ENCODE measurements at places on chromosomes 5 and 9.

GRCh38 chr5:88944751-88945531 lies 62.0 kb upstream of the MEF2C start:
- no peak for DNase-seq

- DNase-seq, result no peak
Observed at GRCh38 chr9:99445920-99446319, 223.8 kb downstream of the SEC61B start.

DNA sequence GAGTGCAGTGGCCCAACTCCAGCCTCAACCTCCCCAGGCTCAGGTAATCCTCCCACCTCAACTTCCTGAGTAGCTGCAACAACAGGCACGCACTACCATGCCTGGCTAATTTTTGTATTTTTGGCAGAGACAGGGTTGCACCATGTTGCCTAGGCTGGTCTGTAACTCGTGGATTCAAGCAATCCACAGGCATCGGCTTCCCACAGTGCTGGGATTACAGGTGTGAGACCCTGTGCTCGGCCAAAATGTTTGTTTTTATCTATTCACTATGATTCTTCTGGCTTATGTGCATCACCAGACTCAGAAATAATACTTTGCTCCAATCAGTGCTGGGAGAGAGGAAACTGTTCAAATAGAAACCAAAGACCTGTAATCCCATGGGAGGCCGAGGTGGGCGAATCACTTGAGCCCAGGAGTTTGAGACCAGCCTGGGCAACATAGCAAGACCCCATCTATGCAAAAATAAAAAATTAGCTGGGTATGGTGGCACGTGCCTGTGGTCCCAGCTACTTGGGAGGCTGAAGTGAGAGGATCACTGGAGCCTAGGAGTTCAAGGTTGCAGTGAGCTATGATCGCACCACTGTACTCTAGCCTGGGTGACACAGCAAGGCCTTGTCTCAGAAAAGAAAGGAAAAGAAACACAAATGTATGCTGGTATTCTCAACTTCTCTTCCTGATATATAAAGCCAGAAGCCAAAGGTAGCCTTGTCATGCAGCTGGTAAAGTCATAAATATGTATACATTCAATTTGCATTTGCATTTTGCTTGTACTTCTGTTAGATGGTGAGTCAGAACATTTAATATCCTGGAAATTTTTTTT lies 4.5 kb downstream of the PIP5K1B start:
- no peak for DNase-seq

GRCh38 chr9:119284118-119284517 lies 85.1 kb downstream of the BRINP1 start:
- DNase-seq, result no peak

- DNase-seq, result no peak
Observed at GRCh38 chr9:26951794-26952193, 4.4 kb upstream of the IFT74 start.

- no peak for DNase-seq
Observed at GRCh38 chr9:136567651-136568287, 21.9 kb upstream of the NOTCH1 start.

GRCh38 chr5:1975898-1976765 lies 93.4 kb upstream of the IRX4 start:
- no peak for DNase-seq

DNA sequence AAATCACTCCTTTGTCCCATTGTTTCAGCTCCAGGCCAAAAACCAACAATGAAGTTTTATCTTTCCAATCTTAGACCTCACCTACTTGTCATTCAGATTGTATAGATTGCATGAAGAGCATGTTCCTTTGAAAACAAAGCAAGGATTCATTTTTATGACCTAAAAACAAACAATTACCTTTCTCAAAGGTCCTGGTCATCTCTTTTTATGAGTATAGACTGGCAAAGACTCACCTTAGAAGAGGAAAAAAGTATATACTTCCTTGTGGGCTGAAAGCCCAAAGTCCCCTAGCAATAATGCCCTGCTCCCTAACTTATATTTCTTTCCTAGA lies 28.4 kb upstream of the TLE1 start:
- no peak for DNase-seq

DNA sequence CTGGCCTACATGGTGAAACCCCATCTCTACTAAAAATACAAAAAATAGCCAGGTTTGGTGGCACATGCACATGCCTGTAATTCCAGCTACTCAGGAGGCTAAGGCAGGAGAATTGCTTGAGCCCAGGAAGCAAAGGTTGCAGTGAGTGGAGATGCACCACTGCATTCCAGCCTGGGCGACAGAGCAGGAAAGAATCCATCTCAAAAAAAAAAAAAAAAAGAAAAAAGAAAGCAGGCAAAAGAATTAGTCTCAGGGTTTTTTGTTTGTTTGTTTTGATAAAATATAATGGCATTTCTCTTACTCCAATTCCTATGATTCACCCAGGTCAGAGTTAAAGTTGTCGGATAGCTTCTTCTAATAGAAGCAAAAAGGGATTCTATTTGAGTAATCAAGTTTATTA lies 67.0 kb upstream of the ATG10 start:
- DNase-seq, result no peak

DNA sequence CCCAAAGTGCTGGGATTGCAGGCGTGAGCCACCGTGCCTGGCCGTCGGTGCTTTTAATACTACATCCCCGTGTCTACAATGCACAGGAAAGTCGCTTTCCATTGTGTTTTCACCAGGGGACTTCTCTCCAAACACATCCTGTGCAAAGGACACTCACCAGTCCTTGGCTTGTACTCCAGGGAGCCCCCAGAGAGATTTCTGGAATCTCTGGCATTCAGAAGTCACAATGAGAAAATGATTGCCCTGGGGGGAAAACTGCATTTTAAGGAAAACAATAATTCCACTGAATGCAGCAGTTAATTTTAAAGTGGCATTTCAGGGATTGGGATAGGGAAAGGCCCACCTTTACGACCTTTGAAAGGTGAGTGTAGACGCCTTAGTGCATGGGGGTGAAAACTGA lies 112.0 kb downstream of the ADAMTS16 start:
- DNase-seq, result no peak

- DNase-seq, result no peak
Observed at GRCh38 chr5:179226696-179227095, 118.6 kb downstream of the ADAMTS2 start.

DNA sequence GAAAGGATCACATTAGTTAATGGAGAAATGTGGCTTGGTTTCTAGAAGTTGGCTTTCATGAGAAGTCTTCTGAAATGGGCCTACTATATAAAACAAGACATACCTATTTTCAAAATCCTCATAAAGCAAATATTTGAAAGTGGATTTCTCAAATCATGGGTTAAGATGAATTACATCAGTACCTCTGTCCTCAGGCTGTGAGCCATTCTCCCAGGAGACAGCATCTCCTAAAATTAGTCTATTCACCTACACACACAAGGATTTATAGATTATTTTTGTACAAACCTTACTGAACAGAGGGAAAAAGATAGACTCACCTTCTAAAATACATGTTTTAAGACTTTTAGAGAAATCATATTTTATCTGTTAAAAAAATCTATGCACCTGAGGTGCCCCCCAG lies 32.1 kb upstream of the SPOCK1 start:
- DNase-seq, result no peak

DNA sequence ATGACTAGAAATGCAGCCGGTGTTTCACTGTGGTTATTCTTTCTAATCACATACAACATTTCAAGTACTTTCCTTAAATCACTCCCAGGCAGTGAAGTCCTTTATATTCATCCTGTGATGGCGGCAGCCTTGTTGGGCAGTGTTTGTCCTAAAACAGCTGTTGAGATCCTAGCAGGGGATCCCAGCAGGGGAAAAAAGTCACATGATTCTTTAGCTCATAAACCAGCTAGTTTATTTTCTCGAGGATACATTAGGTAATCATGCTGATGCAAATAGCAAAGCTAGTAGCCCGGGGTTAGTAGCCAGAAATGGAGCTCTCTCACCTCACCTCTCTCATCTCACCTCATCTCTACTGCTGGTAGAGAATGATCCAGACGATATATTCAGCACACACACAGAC lies 70.5 kb downstream of the FOXD1 start:
- no peak for DNase-seq

DNA sequence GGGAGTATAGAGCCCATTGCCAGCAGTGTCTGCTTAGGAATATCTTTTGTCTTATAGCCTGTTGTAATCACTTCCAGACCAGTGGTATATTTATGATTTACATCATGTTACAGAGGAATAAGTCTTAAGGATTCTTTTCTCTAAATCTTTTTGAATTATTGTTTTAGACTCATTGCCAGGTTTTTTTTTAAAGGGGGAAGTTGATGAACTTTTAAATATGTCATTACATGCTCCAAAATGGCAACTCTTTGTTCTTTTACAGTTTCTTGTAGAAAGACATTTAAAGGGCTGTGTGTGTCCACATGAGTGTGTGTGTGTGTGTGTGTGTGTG lies 59.4 kb upstream of the NFIB start:
- DNase-seq, result no peak

DNA sequence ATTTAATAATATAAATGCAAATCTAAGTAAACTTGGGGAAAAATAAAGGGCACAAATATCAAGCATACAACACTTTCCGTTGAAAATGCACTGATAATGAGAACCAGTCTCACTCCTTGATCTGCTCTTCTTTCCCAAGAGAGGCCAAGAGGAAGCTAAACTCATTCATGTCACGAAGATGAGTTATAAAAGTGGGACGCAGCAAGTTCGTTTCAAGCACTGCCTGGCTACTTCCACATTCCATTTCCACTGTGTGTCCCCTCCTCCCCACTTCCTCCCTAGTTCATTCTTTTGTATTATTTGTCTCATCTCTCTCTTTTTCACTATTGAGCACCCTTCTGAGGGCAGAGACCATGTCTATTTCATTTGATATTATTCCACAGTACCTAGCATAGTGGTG lies 158.1 kb downstream of the SLC24A2 start:
- DNase-seq, result no peak

DNA sequence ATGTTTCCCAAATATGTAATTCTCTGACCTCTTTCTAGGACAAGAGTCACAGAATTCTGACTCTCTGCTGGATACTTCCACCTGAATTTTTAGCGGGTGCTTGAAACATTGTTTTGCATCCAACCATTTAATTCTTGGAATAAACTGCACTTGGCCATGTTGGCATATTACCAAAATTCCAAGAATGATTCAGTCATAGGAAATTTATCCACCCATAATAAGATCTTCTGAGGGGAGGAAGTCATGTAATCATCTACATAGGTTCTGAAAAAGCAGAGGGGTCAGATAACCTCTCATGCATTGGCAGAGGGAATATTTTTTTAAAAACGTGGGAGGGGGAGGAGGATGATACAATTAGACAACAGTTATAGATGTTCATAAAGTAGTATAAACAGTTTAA lies 156.9 kb downstream of the PAM start:
- DNase-seq, result no peak

DNA sequence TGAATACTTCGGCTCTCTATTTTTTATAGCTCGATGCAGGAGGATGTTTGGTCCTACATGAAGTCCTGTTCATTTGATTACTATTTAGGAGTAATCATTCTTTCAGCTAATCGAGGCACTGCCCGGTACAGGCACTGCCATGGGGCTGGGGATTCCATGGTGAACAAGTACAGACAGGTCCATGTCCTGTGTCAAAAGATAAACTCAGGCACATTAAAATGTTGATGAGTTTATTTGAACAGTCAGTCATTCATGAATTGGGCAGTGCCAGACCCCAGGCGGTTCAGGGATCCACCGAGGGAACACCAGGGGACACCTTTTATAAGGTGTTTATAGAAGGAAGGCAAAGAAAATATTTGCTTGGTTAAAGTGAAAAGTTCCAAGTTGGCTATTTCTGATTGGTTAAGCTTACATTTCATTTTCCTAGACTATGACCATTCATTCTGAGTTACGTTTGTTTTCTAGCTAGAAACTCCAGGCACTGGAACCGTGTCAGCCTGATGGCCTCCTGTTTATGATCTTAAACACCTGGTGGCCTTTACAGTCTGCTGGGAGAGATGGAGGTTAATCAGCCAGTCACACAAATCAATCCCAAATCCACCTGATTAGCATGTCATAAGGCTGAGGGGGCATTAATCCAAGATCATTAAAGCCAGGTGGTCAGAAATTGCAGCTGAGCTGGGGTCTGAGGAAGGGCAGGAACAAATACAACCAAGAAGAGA lies 47.0 kb upstream of the TDRD7 start:
- DNase-seq, result no peak

GRCh38 chr5:174623433-174624019 lies 100.9 kb upstream of the MSX2 start:
- no peak for DNase-seq

GRCh38 chr5:133564921-133565565 lies 47.3 kb downstream of the FSTL4 start:
- DNase-seq, result no peak
